ENCODE measurements at places on chromosomes 1 and 21.

DNA sequence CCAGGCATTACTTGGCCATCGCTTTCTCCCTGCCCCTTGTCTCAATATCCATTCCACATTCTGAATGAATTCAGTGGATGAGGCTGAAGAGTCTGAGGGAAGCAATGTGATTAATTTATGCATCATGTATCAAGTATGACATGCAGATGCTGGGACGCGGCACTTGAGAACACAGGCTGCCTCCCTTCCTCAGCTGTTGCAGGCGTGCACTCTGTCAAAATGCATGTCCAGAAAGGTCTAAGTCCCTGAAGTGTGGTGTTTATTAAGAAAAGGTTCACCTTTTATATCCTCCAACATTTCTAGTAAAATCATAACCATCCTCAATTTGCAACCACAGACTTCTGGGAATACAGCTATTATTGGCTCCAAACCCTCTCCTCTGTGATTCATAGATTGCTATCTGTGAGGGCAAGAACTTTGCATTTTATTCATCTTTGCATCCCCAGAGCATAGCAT lies 22.6 kb upstream of the RAB3GAP2 start:
- no peak for DNase-seq

- DNase-seq, result no peak
These were observed 9.6 kb downstream of the DHRS3 start for GRCh38 chr1:12608311-12608957.

- DNase-seq, result no peak
These were observed 36.7 kb downstream of the DISP3 start for GRCh38 chr1:11515368-11516300.

DNA sequence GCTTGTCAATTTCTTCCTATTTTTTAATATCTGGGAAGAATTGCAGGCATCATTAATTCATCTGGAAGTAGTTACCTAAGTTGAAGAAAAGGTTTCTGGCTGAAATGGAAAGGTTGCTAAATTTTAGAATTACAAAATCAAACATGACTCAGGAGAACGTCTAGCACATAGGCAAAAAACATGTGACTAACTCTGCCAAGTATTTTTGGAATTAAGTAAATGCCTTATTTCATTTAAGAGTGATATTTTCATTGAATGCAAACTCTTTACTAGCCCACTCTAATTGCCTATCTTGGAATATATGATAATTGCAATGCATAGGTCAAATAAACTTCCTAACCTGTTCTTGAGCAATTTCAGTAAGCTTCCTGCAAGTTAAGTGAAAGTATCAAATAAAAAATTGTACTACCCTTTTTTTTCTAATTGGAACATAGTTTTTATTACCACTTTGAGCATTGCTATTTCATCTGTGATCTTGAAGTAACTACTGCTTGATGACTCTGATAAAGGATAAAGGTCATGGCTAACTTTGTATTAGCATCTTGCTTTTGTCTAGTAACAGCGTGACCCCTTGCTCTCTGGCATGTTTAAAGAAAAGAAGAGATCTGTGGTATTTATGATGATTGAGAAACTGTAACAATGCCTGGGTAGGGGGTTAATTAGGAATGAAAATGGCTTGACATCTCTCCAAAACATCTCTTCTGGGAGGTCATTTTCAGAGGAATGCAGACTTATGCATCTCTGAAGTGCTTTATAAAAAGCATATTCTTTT lies 208.3 kb upstream of the NCAM2 start:
- no peak for DNase-seq

GRCh38 chr1:236508593-236509027 lies 15.2 kb upstream of the LGALS8 start:
- DNase-seq, result no peak

DNA sequence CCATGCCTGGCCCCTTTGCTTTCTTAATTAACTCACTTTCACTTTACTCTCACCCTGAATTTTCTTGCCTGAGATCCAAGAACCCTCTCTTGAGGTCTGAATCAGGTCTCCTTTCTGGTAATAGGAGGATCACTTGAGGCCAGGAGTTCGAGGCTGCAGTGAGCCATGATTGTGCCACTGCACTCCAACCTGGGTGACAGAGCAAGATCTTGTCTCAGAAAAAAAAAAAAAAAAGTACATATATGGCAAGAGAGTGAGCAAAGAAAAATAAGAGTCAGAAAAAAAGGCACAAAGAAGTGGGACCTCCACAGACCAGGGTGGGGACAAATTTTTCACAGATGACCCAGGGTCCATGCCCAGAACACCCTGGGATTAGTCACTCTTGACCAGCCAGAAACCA lies 34.1 kb upstream of the RD3 start:
- no peak for DNase-seq

Measured in stimulated activated CD8-positive, alpha-beta memory T cell treated with anti-CD3 and anti-CD28 coated beads, Interleukin-4, amount 100 ng/mL, for 1 hour (primary cell).